ENCODE measurements at places on chromosomes 2 and 18.
A peak's percentile ranks its signal among the peaks of the same experiment; 100 is the strongest.

DNA sequence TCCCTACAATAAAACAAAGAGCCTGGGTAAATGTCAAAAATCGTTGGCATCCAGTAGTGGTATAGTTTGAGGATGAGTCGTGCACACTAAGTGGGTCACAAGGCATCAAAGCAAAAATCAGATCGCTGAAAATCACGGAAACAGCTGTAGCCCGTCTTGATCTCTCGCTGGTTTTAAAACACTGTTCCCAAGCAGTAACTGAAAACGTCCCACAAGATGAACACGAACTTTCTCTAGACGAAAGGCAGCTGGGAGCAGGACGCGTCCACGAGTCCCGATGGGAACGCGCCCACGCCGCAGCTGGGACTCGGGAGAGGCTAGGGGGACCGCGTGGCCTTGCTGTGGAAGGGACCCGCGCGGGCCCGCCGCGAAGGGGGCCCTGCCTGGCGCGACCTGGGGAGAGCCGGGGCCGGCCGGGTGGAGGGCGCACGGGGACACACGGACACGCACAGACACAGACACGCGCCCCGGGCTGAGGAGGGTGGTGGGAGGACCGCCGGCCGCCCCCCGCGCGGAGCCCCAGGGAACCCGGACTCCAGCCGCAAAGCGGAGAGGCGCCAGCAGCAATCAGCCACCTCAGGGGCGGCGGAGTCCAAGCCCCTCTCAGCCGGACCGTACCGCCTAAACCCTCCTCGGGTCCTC, 651 bp downstream of the STK17B start:
- DNase-seq, result peak; percentile 42

GRCh38 chr2:11996618-11997017, 250.2 kb downstream of the LPIN1 start:
- DNase-seq, result peak; percentile 47

DNA sequence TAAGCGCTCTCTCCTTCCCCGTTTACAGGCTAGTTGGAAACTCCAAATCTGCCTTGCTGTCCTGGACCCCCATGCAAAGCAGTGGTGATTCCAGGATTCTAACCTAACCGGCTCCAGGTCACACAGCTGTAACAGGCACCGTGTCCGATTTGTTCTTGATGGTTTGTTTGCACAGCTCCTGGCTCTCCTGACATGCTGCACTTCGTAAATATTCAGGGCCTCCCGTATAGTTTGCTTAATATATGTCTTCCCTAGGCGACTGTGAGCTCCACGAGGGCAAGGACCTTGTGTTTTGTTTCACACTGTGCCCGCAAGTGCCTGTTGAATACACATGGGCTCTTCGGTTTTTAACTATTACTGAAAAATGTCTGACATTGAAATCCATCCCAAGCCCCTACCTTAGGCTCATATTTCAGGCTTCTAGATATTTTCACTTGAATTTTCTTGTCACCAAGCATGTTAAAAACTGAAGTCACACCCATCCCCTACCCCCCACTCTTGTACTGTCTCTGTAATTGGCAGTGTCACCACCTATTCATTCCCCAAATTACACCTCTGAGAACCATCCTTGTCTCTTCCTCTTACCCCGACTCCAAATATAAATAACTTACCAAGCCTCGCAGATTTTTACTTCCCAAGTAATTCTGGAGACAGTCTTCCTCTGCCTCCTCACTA, 1.0 kb upstream of the PUM2 start:
- peak; percentile 48 for DNase-seq

DNA sequence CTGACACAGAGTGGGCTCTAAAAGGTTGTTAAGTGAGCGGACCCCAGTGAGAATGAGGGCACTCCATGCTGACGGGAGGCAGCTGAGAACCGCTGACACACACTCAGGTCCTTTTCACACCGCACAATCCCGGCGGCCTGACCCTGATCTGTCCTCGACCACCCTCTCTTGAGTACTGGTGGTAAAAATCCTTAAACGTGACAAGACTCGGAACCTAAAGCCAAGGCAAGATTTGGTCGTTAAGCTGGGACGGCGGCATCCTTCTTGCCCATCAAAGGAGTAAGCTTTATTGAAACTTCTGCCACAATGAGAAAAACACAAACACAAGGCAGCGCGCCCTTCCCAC, 569 bp downstream of the TMX3 start:
- DNase-seq, result no peak

DNA sequence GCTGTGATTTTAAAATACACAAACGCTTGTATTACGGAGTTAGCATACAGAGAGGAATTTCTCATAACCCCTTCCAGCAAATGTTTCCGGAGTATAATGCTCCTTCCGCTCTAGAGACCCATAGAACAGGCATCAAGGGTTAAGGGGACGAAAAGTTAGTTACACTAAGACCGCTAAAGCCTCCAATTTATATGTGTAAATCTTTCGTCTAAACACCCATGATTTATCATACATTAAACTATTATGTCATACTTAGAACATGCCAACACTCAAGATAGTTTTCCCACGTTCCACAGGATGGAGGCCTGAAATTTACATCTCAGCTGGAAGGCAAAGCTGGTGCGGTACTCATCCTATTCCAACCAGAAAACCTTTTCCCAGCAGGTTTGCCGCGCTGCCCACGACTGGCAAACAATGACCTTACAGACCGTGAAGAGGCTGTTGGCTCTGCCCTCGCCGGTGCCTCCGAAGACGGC, 650 bp downstream of the ORMDL1 start:
- peak; percentile 36 for DNase-seq

- DNase-seq, result peak; percentile 72
Measured at GRCh38 chr18:31685097-31686082, 1.0 kb upstream of the B4GALT6 start.

- DNase-seq, result no peak
Measured at GRCh38 chr2:97695744-97696143, 17.6 kb upstream of the ZAP70 start.

DNA sequence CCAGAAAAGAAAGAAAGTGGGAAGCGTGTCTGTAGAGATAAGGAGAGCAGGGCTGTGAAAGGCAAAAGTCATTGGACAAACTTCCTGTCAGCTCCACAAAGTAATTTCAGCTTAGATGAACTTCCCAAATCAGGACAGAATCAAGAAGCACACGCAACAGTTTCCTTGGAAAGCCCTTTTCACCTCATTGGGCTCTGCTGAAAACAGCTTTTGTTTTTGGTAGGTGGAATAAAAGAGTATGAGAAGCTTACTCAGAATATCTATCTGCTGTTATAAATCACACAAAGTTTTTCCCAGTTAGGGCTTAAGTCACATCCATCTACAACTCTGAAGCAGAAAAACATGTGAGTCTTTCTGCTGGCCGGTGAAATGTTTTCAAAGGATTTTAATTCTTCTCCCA, 42.4 kb upstream of the EFEMP1 start:
- DNase-seq, result no peak

DNA sequence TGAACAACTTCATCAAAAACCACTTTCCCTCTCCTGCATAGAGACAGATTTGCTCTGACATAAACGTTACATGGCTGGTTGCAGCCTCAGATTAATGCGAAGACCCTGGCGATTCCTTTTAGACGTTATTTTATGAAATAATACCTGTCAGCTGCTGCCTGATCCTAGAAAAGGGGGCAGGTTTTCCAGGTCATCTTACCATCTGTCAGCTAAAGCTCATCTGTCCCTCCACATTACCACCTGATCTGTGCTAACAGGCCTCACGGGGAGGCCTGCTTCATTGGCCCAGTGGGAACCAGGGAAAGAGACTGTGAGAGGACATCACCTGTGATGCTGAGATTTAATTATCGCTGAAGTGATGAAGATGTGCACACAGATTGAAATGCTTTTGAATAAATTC, 261.0 kb downstream of the ARHGAP15 start:
- no peak for DNase-seq

DNA sequence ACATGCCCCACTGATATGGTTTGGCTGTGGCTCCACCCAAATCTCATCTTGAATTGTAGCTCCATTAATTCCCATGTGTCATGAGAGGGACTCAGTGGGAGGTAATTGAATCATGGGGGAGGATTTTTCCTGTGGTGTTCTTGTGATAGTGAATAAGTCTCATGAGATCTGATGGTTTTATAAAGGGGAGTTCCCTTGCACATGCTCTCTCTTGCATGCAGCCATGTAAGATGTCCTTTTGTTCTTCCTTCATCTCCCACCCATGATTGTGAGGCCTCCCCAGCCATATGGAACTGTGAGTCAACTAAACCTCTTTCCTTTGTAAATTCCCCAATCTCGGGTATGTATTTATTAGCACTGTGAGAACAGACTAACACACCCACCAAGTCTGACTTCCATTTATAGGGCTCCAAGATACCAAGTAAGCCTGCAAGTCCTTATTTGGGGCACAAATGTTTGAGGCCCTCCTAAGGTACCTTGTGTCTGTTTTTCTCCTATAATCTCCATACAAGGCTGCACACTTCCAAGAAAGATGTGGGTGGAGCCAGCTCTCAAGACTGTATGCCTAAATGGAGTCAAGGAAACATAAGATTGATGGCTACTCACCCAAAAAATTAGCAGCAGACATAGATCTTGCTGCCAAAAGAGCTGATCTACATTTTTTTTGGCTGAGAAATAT, 364.7 kb downstream of the TXNL1 start:
- no peak for DNase-seq

DNA sequence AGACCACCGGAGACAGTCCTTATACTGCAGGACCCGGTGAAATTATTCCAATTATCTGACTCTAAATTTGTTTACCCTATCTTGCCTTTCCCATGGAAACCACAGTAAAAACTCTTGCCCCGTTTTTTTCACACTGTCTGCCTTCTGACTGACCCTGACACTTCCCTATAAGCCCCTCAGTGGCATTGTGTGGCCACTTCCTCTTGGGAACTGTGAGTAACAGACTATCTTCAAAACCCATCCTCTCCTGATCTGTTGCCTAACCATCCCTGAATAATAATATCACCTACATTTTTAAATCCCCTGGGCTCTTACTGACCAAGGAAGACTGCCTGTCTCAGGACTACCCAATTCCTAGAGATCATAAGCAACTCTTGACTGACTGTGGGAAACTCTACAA, 42.6 kb upstream of the RNF152 start:
- DNase-seq, result no peak

- DNase-seq, result no peak
Measured at GRCh38 chr2:130720528-130720927, 8.3 kb upstream of the GPR148 start.

GRCh38 chr2:3563521-3563976, 5.4 kb upstream of the RNASEH1 start:
- no peak for DNase-seq

DNA sequence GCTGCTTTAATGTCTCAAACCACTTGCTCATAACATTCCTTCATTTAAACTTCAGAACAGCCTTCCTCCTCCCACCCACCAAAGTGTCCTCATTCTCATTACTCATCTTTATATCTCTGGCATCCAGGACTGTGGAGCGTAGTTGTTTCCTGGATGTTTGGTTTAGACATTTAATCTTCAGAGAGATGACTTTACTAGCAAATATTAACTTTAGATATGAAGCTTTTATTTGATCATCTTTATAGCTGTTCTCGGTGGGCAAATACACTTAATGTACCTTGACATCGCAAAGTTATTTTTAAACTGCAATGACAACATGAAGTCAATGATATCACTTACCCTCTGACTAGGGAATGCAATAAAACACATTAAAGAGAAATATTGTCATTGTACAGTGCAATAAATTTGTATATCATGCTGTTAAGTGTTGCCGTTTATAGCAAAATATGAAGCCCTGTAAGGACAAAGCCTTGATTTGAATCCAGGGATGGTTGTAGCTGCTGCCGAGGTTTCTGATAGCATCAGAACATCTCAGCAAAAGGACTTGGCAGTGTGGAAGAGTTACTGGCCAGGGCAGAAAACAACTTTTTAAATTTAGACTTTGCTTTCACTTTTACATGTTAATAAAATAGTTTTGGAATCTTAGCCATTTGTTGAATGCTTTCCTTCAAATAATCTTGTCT, 4.6 kb upstream of the LAMA3 start:
- no peak for DNase-seq

GRCh38 chr18:811182-811891, 705 bp downstream of the YES1 start:
- no peak for DNase-seq

- no peak for DNase-seq
Measured at GRCh38 chr18:48129621-48130082, 199.2 kb upstream of the SMAD2 start.

All from SW480 (cell line).